ENCODE measurements at places on chromosomes 1 and 21.

DNA sequence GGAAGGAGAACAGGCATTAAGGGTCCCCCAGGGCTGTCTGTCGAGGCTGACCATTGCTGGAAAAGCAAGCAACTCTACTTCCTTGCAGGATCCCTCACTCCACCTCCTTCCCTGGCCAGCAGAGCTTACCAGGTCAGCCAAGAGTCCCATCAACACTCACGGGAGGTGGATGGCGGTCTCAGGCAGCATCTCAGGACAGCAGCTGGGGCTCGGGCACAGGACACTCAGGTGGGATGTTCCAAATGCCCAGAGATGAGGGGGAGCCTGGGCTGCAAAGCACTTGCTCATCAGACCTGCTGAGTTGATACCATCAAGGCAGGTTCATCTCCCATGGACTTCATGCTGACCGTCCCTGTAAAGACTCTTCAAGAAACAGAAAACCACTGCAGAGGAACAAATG is 559.8 kb downstream of the NPHP4 start:
- DNase-seq, result no peak

DNA sequence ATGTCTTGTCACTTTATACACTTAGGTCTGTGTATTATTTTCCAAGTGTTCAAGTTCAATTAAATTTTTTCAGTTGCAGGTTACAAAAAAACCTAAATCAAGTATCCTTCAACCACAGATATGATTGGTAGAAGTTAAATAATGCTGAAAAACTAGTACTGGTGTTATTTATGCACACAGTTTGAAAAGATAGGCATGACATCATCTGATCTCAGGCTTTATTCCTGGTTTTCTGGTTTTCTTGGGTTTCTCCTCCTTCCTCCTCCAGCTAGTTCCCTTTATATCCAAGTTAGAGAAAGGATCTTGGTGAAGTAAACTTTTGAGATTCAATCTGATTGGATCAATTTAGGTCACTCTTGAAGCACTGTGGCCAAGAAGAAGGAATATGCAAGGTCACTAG is 1201.1 kb upstream of the B3GALT2 start:
- no peak for DNase-seq

DNA sequence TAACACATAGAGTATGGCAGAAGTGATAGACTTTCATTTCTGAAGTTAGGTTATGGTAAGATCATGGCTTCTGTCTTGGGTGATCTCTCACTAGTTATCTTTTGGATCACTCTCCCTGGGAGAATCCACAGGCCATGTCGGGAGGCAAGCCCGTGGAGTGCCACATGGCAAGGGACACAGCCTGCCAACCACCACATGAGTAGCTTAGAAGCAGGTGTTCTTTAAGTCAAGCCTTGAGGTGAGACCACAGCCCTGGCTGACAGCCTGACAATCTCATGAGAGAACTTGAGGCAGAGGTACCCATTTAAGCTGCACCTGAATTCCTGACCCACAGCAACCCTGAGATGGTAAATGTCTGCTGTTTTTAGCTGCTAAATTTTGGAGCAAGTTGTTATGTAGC is 130.4 kb downstream of the KCNN3 start:
- DNase-seq, result no peak

DNA sequence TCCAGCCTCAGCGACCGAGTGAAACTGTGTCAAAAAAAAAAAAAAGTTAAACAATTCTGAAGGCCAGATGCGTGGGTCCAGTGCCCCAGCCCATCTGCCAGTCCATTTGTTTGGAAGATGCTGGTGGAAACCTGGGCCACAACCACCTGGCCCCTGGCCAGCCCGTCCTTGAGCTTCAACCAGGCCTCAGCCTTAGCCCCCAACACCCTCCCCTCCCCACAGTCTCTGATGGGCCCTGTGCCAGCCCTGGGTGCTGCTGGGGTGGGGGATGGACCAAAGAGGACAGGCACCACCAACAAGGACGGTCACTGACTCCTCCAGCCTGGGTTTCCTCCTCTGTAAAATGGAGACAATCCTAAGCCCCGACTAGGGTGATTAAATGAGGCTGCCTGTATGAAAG is 19.6 kb upstream of the PLEKHG5 start:
- DNase-seq, result no peak

DNA sequence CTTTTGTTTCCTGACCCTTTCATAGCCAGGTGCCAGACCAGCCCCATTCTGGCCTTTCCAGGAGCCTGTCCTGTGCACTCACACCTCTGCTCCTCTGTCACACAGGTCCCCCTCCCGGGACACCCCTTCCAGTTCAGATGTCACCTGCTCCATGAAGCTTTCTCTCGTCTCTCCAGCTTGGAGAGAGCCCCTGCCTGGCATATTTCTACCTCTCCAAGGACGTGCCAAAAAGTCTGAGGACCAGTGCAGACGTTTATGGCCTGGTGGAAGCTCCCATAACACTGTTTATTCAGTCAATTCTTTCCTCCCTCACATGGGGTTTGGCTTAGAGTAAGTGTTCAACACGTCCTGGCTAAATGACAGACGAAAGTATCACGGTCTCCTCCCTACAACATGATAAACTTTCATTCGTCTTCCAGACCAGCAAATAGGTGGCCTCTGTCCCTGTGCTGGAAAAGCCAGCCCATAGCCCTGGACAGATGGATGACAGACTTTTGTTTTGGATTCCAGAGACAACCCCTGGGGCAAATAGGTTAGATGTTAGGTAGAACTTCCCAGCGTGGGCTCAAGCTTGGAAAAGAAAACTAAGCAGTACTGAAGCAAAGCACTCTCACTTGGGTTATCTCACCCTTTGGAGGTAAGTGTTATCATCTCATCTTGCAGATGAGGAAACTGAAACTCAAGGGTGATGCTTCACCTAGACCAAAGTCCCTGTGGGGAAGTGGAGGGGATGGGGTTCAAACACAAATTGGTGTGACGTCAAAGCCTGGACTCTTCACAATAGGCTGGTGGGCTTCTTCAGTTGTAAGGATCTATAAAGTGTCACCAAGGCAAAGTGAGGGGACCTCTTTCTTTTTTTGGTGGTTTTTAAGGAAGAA is 52.9 kb upstream of the ECE1 start:
- peak; percentile 34 for DNase-seq

- no peak for DNase-seq
These were observed 142.1 kb downstream of the NEGR1 start for GRCh38 chr1:72140222-72140621.

GRCh38 chr1:23286401-23286800 is 57.7 kb downstream of the HNRNPR start:
- DNase-seq, result no peak

- peak; percentile 91 for DNase-seq
These were observed 3.0 kb downstream of the TRIM46 start for GRCh38 chr1:155176544-155177071.

- DNase-seq, result no peak
These were observed 276.8 kb upstream of the GREM2 start for GRCh38 chr1:240888787-240889048.
